ENCODE measurements at places on chromosomes 3 and 15.

GRCh38 chr3:50435371-50436113, 67.9 kb downstream of the CACNA2D2 start:
- DNase-seq: no peak

- no peak for DNase-seq
Observed at GRCh38 chr15:94877833-94878232, 646.5 kb downstream of the MCTP2 start.

- no peak for DNase-seq
Observed at GRCh38 chr3:159200176-159200575, 398.3 kb downstream of the MFSD1 start.

- no peak for DNase-seq
Observed at GRCh38 chr3:109643590-109643989, 306.2 kb upstream of the DPPA4 start.

- no peak for DNase-seq
Observed at GRCh38 chr3:66495668-66496045, 5.2 kb downstream of the LRIG1 start.

DNA sequence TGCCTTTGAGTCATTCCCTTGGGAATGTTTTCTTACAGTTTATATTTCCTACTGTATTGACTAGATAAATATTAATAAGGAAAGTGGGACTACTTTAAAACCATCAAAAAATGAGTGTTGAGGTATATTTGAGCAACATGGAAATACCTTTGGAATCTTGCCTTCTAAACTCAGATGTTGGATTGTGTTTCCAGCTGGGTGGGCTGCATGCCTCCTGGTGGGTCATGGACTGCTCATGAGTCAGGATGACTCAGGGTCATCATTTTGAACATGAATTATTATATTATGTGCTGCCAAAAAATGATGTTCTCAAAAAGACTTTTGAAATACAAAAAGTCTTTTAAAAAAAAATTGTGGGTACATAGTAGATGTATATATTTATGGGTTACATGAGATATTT, 41.1 kb upstream of the APH1B start:
- no peak for DNase-seq

- DNase-seq: no peak
Observed at GRCh38 chr3:78076379-78076778, 1036.5 kb downstream of the ROBO2 start.

Measured in activated CD4-positive, alpha-beta T cell treated with anti-CD3 and anti-CD28 coated beads for 24 hours (primary cell).